ENCODE measurements at places on chromosomes 13 and 19. TPM values are rescaled to one million over a fixed set of nuclear protein-coding genes. Genes with fewer than 3 reads are reported as not detected.

GRCh38 chr19:4096049-4096892, 27.7 kb downstream of the MAP2K2 start:
- no peak overlapping the region for H3K4me3 ChIP-seq
- H3K36me3 ChIP-seq: peaks cover 66% of the 10 kb centered on the region
- no peak for DNase-seq
- H3K27ac ChIP-seq: no peak overlapping the region
- peaks cover 15% of the 10 kb centered on the region for H3K4me1 ChIP-seq

Gene GARIN5A
- 5.0 TPM for total RNA-seq

DNA sequence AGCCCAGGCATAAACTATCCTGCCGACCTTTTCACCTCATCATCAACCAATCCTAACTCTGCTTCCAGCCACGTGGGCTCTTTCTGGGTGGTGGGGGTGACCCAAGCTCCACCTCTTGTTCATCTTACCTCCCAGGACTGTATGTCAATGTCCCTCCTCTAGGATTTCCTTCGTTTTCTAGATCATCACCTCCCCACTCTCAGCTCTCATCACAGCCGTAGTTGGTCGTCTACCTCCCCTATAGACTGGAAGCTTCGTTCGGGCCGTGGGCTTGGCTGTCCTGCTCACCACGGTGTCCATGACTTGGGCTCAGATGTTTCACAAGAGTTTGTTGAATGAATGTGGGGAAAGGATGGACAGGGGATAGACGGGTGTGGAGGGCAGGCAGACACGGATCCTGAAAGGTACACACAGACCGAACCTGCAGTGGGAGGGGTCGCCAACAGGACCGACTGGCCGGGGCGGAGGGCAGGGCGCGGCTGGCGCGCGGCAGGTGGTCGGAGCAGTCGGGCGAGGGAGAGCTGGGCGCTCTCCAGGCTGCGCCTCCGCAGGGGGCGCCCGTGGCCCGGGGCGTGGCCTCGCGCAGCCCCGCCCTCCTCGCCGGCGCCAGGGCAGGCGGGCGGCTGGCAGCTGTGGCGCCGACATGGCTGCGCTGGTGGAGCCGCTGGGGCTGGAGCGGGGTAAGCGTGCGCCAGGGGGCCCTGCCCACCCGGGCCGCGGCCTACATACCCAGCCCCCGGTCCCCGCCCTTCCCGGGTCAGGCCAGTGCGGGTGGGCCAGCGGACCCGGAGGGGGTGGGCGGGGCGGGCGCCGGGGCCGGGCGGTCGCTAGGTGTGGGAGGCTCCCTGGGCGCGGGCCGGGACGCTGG, at the start of gene LIN7B:
Gene LIN7B (plus strand): TSS at position 609 of the 868 bp plus-strand sequence. CDS start 35 bp downstream, at position 644.
- H3K27ac ChIP-seq: peak within 1 kb of the TSS; percentile 81
- no peak for DNase-seq
- H3K4me3 ChIP-seq: peak within 1 kb of the TSS; percentile 91
- peaks cover 2% of the 10 kb centered on the region for H3K36me3 ChIP-seq

Gene LSM7
- 106 TPM for total RNA-seq

DNA sequence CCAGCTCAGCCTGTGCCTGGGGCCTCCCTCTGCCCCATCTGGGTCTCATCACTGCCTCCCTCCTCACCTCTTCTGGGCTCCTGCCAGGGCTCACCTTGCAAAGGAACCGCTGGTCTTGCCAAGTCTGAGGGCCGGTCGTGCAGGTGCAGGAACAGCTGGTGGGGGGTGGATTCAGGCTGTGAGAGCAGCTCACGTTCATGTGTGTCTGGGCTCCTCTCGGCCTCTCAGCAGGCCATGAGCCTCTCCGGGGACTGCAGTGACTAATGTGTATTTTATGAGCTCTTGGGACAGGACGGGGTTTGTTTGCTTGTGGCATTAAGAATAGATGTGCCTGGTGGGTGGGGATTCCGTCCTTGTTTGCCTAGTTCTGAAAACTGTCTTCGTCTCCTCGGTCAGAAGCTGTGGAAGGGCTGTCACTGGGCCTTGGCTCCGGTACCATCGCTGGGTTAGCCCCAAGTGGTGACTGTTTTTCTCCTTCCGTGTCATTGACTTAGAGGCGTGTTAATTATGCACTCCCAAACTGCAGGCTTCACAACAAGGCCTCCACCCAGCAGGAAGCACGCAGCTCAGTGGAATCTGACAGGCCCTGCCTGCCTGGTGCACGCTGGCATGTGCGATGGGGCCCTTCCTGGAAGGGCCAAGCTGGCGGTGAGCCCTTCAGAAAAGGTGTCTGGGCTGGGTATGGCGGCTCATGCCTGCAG, 77.6 kb downstream of the KDM4B start:
- DNase-seq: no peak
- H3K4me3 ChIP-seq: no peak overlapping the region
- H3K27ac ChIP-seq: peak overlapping the region; percentile 83
- peaks cover 61% of the 10 kb centered on the region for H3K4me1 ChIP-seq
- no peaks in the 10 kb centered on the region for H3K27me3 ChIP-seq

- peaks cover 68% of the 10 kb centered on the region for H3K36me3 ChIP-seq
- no peaks in the 10 kb centered on the region for H3K27me3 ChIP-seq
- H3K27ac ChIP-seq: no peak overlapping the region
- DNase-seq: no peak
These were observed 25.3 kb downstream of the COG3 start for GRCh38 chr13:45490068-45490467.

Gene CEACAM4
- not detected for total RNA-seq

All from suprapubic skin (tissue), 4 donors.